CD4-positive, alpha-beta T cell treated with Interleukin-6 at 100 ng/mL for 8 hours (primary cell): ENCODE measurements at places on chromosomes 1 and 21.

- no peak for DNase-seq
Observed at GRCh38 chr1:233513431-233513830, 100.5 kb upstream of the KCNK1 start.

GRCh38 chr1:26717017-26717491 is 21.2 kb downstream of the ARID1A start:
- DNase-seq: no peak

GRCh38 chr1:179632868-179633267 is 41.2 kb downstream of the TDRD5 start:
- no peak for DNase-seq

DNA sequence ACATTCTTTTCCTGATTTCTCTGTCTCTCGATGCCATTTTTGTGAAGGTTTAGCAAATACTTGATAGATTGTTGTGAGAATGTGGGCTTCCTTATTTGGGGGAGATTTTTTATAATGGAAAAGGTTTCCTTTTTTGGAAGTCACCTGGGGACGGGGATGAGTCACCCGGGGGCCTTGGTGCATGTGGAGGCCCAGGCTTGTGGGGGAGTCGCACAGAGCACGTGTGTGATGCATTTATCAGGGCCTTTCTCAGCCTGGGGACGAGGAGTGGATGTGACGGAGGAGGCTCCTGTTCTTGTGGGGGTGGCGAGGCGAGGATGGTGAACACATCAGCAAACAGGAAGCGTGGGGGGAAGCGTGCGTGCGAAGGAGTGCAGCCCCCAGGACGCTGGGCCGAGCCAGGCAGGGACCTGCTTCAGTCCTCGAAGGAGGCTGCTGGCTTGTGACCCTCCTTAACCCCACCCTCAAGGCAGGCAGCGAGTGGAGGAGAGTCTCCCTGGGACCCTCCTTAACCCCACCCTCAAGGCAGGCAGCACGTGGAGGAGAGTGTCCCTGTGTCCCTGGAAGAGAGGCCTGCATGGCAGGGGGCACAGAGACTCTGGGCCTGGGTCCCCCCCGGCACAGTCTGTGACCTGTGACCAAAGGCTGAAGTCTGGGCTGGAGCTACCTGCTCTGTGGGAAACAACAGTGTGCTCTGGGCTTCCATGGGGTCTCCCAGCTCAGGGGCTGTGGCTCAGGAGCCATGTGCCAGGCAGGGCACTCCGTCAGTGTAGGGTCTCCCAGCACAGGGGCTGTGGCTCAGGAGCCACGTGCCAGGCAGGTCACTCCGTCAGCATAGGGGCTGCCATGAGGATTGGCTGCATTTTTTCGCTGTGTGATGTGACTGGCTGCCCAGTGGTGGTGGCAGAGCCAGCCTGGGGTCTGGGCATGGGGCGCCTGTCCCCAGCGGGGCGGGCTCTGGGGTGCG is 57.2 kb downstream of the AGPAT3 start:
- DNase-seq: peak; percentile 47

DNA sequence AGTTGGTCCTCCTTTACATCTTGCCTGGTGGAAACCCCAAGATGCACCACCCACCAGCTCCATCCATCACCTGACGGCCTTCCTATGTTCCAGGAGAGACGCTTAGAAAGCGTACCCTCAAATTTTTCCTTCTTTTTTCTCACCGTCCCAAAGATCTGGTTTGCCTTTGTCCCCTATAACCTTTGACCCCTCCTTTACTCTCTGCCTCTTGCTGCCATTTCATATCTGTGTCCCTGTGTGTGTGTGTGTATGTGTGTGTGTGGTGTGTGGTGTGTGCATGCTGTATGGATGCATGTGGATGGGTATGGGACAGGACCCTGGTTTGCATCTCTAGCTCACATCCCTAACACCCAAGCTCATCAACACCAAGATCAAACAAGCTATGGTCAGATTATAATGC is 22.2 kb upstream of the IPO9 start:
- DNase-seq: no peak

GRCh38 chr21:16058896-16059295 is 329.1 kb downstream of the USP25 start:
- no peak for DNase-seq

DNA sequence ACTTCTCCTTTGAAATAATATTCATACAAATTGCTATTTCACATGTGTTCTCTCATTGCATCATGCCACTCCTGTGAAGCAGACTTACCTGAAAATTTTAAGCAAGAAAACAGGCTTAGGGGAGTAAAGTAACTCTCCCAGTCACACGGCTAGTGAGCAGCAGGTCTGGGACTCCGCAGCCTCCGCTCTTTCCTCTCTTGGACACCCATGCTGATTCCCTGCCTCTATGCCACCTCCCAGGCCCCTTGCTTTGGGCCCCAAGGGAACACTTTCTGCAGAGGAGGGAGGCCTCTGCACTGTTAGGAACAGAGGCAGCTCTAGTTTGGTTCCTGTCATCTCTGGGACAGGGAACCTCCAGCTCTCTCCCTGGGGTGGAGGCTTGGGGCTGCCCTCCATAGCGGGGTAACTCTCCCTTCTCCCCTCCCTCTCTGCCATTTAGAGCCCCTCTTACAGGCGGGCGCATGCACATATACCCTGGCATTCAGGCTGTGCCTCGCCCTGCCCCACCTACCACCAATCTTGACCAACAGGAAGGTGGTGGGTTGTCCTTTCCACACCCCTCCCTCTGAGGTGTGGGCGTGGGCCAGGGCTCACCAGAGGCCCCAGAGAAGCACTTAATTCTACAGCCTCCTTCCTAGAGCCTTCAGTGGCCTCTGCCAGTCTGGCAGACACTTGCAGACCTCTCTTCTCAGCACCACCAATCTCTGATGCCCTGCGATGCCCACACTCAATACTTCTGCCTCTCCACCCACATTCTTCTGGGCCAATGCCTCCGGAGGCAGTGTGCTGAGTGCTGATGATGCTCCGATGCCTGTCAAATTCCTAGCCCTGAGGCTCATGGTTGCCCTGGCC is at the start of gene RXFP4:
Gene RXFP4 (plus strand): TSS at position 646 of the 852 bp plus-strand sequence. CDS start 72 bp downstream, at position 718.
- DNase-seq: no peak

GRCh38 chr1:91764471-91765115 is 121.4 kb downstream of the TGFBR3 start:
- DNase-seq: no peak

GRCh38 chr1:34013136-34013535 is 149.3 kb downstream of the HMGB4 start:
- DNase-seq: no peak

GRCh38 chr1:54283635-54284385 is 83.8 kb downstream of the MRPL37 start:
- no peak for DNase-seq

DNA sequence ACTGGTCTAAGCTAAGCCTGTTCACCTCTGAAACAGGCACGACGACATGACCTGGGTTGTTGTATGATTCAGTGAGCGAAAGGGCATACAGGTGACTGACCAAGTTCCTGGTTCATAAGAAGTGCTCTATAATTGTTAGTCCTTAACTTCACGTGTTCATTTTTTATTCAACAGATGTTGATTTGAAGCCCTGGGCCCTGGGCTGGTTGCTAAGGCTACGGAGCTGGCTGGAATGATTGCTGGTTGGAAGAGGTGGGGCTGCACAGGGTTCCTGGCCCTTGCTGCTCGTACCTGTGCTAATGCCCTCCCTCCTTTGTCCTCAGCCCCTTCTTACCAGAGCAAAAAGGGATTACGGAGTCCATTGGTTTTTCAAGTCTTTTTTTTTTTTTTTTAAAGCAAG is 111.3 kb upstream of the CSF3R start:
- no peak for DNase-seq

DNA sequence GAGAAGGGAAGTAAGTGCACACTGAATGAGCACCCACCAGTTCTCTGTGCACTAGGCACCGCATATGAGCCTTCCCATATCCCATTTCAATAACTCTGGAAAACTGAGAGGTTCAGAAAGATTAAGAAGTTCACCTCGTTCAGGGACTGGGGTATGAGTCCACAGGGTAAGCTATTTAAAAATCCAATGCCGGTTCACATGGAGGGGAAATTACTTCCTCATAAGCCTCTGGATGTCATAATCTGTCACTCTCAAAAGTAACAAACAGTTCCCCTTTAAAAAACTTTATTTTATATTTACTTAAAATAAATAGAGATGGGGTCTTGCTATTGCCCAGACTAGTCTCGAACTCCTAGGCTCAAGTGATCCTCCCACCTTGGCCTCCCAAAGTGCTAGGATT is 1.9 kb downstream of the OR2B11 start:
- DNase-seq: no peak

GRCh38 chr1:212819726-212820125 is 27.7 kb downstream of the SPATA45 start:
- no peak for DNase-seq

GRCh38 chr1:2104621-2105427 is 54.6 kb downstream of the PRKCZ start:
- no peak for DNase-seq

DNA sequence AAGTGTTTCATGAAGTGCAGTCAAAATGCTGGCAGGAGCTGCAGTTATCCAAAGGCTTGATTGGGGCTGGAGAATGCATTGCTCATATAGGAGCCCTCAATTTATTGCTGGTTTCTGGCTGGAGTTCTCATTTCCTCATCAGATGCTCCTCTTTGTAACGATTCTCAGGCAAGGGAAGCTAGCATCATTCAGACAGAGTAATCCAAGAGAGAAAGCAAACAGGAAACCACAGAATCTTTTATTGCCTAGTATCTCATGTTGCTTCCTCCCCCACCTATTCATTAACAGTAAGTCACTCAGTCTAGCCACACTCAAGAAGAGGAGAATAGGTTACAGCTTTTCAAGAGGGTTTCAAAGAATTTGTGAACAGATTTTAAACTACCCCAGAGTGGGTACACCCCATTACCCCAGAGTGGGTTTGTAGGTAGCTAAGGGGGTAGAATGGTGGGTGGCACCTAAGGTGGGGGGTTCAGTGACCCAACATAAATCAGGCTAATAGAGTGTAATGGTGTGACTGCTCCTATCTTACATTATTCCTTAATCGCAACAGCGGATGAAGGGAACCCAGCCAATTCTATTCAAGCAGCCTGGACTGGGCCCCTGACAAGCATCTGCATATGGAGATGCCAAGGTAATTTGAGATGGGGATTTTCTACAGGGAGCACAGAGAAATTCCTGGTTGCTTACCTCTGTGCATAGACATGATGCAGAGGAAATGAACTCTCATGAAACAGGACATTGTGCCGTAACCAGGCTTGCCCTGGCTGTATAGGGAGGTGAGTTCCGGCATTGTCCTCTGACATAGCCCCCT is 67.1 kb downstream of the KCNJ15 start:
- peak; percentile 51 for DNase-seq

DNA sequence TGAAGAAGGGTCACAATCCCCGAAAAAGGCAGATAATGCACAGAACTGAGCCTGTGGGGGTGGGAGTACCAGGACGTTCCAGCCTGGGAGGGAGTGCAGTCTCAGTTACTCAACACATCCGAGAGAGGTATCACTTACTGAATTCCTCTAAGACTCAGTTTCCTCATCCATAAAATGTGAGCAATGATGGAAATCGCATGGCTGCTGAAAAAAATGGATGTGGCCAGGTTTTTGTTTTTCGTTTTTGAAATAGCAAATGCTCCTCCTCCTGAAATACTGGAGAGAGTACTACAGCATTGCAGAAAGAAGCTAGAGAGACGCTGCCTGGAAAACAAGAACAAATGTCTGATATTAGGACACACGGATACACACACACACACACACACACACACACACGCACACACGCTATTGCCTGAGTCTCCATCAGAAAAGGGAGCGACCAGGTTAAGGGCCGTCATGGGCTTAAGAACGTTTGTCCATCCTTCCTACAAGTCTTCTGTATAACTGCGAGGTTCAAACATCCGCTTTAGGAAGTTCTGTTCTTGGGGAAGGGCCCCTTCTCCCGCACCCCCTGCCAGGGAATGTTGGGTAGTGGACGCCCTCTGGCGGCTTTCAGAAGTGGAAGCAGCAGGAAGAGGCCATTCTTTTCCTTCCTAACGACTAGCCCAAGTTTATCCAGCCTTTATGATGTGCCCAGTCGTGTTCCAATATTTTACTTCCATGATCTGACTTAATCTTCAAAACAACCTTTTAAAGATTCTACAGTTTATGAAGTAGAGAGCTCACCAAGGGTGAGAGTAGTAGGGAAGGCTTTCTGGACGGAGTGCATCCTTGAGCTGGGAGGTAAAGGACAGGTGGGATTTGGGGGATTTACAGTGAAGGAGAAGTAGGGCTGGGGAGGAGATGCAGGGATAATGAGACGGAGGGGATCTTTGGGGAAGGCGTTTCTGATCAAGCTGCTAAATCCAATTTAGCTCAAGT is 699 bp upstream of the NES start:
- peak; percentile 25 for DNase-seq

GRCh38 chr1:29645586-29645985 is 409.3 kb downstream of the PTPRU start:
- no peak for DNase-seq

DNA sequence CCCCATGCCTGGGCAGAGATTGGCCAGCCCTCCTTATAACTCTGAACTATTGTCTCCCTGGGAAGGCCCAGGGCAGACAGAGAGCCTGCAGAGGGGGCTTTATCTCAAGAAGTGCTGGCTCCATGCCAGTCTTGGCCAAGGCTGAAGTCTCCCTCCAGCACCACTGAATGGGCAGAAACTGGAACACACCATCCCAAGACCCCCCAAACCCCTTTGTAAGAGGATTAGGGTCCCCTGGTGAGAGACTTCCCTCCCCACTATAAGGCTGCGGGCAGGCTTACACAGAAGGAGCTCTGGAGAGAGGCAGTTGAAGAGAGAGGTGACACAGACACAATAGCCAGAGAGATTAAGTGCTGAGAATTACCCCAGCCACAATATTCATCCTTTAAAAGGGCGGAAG is 97.2 kb downstream of the NAV1 start:
- DNase-seq: no peak

DNA sequence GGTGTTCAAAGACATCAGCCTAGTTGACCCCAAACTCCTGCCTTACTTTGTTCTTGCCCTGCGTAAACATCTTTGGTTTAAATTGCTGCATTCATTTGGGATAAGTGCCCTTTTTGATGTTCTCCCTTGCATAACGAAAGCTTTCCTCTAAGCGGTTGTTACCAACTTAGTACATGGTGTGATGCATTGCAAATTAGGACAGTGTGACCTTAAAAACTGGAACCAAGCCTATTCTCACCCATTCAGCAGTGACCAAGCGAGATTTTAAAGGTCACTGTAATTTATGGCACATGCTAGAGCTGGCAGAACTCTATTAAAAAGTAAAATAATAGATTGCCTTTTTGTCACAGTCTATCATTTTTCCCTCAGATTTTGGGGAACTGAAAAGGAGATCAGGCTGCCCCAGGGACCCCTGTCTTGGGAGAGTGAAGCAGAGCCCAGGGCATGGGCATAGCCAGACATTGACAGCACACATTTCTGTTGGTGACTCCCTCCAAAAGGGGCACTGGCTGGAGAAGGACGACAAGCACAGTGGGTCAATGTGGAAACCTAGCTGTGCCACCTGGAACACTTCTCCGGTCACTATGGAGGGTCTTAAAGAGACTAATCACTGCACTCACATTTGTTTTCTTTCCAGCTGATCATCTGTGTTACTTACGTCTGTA is 63.9 kb downstream of the KCNK1 start:
- DNase-seq: no peak

- no peak for DNase-seq
Observed at GRCh38 chr1:170700842-170701615, 37.1 kb downstream of the PRRX1 start.
